Renal cortical epithelial cell (primary cell): ENCODE measurements at places on chromosomes 7 and 10. TPM values are rescaled to one million over a fixed set of nuclear protein-coding genes. Genes with fewer than 3 reads are reported as not detected.

CYP2C9 gene
- 0.85 TPM in 1 of 2 replicates, not detected in the other for total RNA-seq

HMX2 gene
- not detected in 2 replicates for total RNA-seq

ALOX5 gene
- total RNA-seq, result 23.8 and 32.4 TPM in 2 replicates

KLF14 gene
- 0.05 TPM in 1 of 2 replicates, not detected in the other for total RNA-seq

NKX1-2 gene
- total RNA-seq, result not detected in 2 replicates

CYP3A7 gene
- not detected in 2 replicates for total RNA-seq

SGCE gene
- total RNA-seq, result 66.0 and 129 TPM in 2 replicates

GRCh38 chr10:57776688-57777432 is 490.8 kb downstream of the IPMK start:
- DNase-seq, result no peak

- no peak for DNase-seq
Observed at GRCh38 chr7:158032561-158033115, 555.0 kb downstream of the PTPRN2 start.

- DNase-seq, result no peak
Observed at GRCh38 chr7:92451645-92452044, 4.4 kb downstream of the GATAD1 start.

DNA sequence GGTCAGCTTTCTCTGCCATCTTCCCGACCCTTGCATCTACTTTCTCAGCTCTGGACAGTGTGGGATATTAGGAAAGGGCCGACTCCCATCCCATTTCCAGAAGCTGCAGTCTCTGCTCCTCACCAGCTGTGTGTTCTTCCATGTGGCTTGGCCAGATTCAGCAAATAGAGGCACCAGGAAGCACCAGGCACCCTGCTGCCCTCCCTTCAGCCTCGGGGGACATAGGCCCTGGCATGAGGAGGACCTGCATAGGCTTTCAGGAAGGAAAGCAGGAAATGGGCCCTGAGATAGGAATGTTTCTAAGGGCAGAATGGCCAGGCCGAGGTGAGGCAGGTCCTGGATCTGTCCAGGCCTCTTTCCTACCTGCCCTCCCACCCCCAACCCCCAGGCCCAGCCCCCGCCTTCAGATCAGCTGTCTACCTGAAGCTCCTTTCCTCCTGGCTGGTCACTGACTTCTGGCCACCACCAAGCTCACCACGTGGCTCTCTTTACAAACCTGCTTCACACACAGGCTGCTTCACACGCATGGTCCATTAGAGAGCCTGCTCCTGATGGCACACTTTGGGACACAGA is 27.5 kb upstream of the PURB start:
- no peak for DNase-seq

DNA sequence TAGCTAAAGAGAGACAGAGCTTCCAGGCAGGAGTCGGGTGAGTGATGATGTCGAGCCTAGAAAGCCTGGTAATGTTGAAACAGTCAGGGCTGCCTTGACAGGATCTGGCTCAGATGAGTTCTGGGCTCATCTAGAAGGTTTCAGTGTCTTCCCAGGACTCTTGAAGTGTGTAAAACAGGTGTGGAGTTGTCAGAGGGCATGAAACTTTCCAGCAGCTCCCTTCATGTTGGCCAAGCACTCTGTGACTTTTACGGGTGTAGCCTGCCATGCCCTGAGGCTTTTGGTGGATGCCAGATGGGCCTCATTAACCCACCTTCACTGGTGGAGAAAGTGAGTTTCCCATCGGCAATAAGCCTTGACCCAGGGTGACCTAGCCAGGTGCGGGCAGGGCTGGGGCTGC is 66.4 kb upstream of the PDCD4 start:
- DNase-seq, result peak; percentile 30

- no peak for DNase-seq
Observed at GRCh38 chr10:119203006-119203405, 4.4 kb upstream of the GRK5 start.

- DNase-seq, result no peak
Observed at GRCh38 chr10:108375691-108376090, 1211.2 kb upstream of the SORCS1 start.

DNA sequence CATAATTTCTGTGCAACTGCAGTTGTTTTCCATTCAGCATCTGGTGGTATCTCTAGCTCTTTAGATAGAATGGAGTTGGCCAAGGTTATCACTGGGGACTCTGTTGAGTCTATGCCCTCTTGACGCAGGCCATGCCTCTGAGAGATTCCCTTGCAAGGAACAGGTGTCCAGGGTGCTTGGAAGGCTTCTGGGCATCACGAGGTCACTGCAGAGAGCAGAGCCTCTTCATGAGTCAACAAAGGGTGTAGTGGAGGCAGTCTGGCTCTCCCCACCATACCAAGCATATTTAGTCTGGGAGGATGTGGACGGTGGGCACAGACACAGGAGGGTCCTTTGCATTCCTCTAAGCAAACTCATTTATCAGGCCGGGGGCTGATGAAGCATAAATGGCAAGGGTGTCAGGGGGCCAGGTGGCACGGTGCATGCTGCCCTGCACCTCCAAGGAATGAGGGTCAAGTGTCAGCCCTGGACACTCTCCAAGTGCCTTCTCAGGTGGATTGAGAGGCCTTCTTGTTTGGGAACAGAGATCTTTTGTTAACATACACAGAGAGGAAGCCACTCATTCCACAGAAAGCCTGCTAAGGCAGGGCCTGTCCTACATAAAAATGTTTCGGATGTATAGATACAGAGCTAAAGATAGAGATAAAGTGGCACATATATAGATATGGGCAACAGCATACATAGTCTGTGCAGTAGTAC is 328.6 kb downstream of the INHBA start:
- DNase-seq, result no peak

- peak; percentile 81 for DNase-seq
Observed at GRCh38 chr7:95472581-95473161, 13.1 kb upstream of the ASB4 start.

GRCh38 chr7:148527717-148528168 is 62.8 kb upstream of the C7orf33 start:
- DNase-seq, result peak; percentile 79
